Fibroblast of lung (primary cell): ENCODE measurements at places on chromosomes 7 and 10. TPM values are rescaled to one million over a fixed set of nuclear protein-coding genes. Genes with fewer than 3 reads are reported as not detected.

The RSPH10B gene
- total RNA-seq, result under 0.01 and 0.66 TPM in 2 replicates

The DBNL gene
- 66.8 and 88.2 TPM in 2 replicates for total RNA-seq

The ELMO1 gene
- total RNA-seq, result 0.50 and 1.5 TPM in 2 replicates

The NPS gene
- not detected in 2 replicates for total RNA-seq

GRCh38 chr7:87702326-87702725 lies 74.1 kb downstream of the RUNDC3B start:
- H3K27me3 ChIP-seq, result no peaks in the 10 kb centered on the region
- H3K4me1 ChIP-seq, result no peaks in the 10 kb centered on the region
- no peak overlapping the region for H3K27ac ChIP-seq
- no peak for DNase-seq
- no peaks in the 10 kb centered on the region for H3K36me3 ChIP-seq
- H3K4me3 ChIP-seq, result no peak overlapping the region

DNA sequence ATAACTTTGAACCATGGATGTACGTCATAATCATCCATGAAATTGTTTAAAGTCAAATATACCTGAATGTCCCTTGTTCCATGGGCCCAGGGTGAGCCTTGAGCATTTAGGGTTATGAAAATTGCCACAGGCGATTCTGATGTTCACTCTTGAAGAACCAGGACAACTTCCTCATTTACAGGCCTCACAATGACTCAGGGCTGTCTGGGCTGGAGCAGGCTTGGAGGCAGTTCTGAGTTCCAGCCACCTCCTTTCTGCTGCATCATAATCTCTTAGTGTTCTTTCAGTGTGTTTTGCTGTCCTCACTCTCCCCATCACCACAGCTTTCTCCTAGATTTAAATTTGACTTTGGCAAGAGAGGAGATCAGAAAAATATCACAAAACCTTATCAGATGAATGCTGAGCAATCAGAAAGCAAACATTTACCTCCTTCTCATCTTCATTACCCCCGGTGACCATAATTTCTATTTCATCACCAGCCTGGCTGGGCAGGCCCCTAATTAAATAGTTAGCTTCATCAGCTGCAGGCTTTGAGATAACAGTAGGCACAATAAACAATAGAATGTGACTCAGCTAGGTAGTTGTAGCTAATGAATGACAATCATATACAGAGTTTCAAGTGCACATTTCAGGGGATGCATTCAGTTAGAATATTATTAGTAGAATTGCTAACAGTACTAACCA lies 571.0 kb downstream of the SH2D4B start:
- H3K27me3 ChIP-seq, result no peaks in the 10 kb centered on the region
- H3K36me3 ChIP-seq, result no peaks in the 10 kb centered on the region
- H3K27ac ChIP-seq, result no peak overlapping the region
- no peaks in the 10 kb centered on the region for H3K4me1 ChIP-seq

DNA sequence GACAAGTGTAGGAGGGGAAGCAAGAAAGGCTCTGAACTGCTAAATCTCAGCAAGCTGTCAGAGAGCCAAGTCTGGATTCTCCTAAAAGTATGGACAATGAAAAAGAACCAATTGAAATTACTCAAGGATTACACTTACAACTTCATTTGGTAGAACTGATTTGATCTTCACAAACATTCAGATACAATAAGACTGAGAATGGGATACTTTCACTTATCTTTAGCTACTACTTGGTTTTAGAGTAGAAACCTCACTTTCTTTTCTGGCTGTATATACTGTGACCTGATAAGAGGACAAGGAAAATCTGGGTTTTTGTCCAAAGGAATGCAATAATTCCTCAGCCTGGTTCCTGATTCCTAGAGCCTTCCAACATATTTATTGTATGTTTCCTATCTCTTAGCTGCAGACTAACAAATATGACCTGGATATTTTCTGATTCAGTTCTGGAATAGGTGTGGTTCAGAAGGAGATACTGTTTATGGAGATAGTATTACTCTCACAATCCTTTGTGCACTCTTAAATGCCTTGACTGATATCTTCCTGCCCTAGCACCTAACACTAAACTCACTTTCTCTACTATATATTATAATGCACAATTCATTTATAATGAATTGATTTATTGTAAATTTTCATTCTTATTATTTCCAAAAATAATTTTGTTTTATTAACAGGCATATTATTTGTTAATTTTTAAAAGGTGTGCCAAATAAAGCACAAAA lies 7.3 kb downstream of the SEMA3A start:
- DNase-seq, result peak; percentile 25
- no peaks in the 10 kb centered on the region for H3K27me3 ChIP-seq
- H3K36me3 ChIP-seq, result no peaks in the 10 kb centered on the region
- H3K27ac ChIP-seq, result no peak overlapping the region
- H3K4me3 ChIP-seq, result no peak overlapping the region

GRCh38 chr7:154287356-154287755 lies 235.2 kb downstream of the DPP6 start:
- H3K27ac ChIP-seq, result no peak overlapping the region
- H3K4me3 ChIP-seq, result no peak overlapping the region
- H3K36me3 ChIP-seq, result no peaks in the 10 kb centered on the region
- H3K27me3 ChIP-seq, result no peaks in the 10 kb centered on the region
- H3K4me1 ChIP-seq, result no peaks in the 10 kb centered on the region
- no peak for DNase-seq

DNA sequence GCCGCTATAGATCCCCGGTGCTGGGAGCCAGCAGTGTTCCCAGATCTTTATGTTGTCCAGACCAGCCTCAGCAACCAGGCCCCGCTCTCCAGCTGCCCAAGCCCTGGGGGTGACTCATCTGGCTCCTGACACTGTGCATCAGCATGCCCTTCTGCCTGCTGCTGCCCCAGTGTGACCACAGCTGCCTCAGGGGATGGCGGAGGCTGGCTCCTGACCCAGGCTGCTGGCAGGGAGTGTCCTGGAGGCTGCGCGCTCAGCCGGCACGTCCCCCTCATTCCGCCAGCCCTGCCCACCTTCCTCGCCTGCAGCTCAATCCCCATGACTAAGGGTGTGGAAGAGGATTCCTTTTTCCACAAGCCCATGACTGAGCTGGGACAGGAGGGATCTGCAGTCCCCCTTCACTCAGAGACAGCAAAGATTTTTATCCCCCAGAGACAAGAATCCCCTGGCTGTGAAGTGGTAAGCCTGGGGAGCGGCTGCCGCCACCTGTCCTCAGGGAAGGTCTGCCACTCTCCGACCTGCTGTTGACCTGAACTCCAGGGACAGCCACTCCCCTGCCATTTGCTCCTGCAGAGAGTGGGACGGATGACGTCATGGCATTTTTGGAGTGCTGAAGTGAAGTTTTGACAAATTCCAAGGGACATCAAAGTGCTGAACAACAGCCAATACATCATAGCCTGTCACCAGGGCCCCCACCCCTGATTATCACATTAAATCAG lies 182.8 kb upstream of the BMPER start:
- no peaks in the 10 kb centered on the region for H3K36me3 ChIP-seq
- peak; percentile 73 for DNase-seq
- H3K27me3 ChIP-seq, result no peaks in the 10 kb centered on the region

- no peaks in the 10 kb centered on the region for H3K36me3 ChIP-seq
- no peaks in the 10 kb centered on the region for H3K27me3 ChIP-seq
- no peak for DNase-seq
- no peaks in the 10 kb centered on the region for H3K4me1 ChIP-seq
- no peak overlapping the region for H3K27ac ChIP-seq
Observed at GRCh38 chr7:64656489-64656888, 9.4 kb upstream of the ZNF107 start.

DNA sequence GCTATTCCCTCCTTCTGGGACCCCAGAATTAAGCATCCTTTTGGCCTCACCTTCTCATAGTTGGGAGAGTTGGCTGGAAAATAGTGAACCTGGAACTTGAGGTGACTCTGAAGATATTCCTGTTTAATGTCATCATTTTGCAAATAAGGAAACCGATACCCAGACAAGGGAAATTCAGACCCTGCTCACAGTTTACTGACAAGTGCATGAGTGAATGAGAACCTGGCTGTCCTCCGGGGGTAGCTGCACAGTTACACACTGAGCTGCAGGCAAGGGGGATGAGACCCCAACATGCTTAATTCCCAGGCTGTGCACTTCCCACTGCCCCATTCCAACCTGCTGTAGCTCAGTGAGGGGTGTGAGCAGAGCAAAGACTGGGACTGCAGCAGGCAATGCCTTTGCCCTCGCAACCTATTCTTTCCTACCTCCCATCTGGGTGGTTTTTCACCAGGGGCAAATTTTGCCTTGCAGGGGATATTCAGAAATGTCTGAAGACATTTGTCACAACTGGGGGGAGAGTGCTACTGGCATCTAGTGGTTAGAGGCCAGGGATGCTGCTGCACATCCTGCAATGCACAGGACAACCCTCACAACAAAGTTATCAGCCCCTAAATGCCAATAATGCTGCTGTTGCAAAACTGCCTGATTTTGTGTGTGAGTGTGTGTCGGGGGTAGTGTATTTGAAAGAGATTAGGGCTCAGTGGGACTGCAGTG lies 136.2 kb downstream of the SORCS3 start:
- no peak overlapping the region for H3K4me3 ChIP-seq
- no peaks in the 10 kb centered on the region for H3K27me3 ChIP-seq
- no peak overlapping the region for H3K27ac ChIP-seq
- H3K36me3 ChIP-seq, result no peaks in the 10 kb centered on the region
- H3K4me1 ChIP-seq, result no peaks in the 10 kb centered on the region
- DNase-seq, result no peak

- H3K27me3 ChIP-seq, result no peaks in the 10 kb centered on the region
- DNase-seq, result no peak
- no peaks in the 10 kb centered on the region for H3K4me1 ChIP-seq
- no peak overlapping the region for H3K27ac ChIP-seq
Observed at GRCh38 chr7:105814481-105814880, 61.9 kb downstream of the ATXN7L1 start.

DNA sequence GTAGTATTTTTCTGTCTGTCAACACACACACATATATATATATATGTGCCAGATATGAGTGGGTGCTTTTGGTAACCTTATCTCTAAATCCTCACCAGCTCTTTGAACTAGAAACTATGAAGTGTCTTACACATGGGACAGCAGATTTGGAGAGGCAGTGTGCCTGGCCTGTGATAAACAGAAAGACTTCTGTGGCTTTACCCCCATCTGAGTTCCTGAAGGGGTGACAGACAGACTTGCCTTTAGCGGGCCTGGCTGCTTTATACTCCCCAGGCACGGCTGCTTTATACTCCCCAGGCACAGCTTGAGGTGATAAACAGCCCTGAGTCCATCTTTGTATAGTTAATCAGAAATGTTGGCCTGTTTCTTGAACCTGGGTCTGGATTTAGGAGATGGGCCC lies 5.6 kb downstream of the BAG3 start:
- H3K4me1 ChIP-seq, result peaks cover 45% of the 10 kb centered on the region
- H3K27ac ChIP-seq, result peak overlapping the region; percentile 72
- H3K36me3 ChIP-seq, result peaks cover 8% of the 10 kb centered on the region
- no peak for DNase-seq
- no peaks in the 10 kb centered on the region for H3K27me3 ChIP-seq

- H3K36me3 ChIP-seq, result no peaks in the 10 kb centered on the region
- H3K27ac ChIP-seq, result no peak overlapping the region
Observed at GRCh38 chr10:7027913-7028808, 382.7 kb downstream of the SFMBT2 start.

DNA sequence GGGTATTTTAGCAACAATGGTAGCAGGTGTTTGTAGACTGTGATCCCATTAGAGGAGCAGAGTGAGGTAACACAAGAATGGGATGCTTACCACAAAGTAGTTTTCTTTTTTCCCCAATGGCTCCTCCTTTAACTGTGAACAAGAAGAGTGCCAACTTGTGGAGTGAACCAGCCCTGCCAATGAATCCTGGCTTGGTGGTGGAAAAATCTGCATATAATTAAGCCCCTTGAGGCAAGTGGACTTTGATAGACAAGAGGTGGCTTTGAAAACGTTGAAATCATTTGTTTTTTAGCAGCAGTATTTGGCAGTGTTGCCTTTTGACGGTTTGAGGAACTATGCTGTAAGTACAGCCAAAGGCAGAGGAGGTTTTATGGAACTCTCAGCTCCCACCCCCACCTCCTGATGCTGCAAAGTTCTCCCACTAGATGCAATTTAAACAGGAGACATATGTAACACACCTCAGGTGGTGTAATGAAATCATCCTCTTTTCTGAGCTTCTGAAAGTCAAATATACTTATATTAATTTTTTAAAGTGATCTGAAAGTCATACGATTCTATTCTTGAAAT lies 295.6 kb downstream of the DPP6 start:
- H3K36me3 ChIP-seq, result no peaks in the 10 kb centered on the region
- no peaks in the 10 kb centered on the region for H3K4me1 ChIP-seq
- DNase-seq, result no peak
- H3K27ac ChIP-seq, result no peak overlapping the region
- no peaks in the 10 kb centered on the region for H3K27me3 ChIP-seq
